ENCODE measurements at places on chromosomes 6 and 20. TPM values are rescaled to one million over a fixed set of nuclear protein-coding genes. Genes with fewer than 3 reads are reported as not detected.
A peak's percentile ranks its signal among the peaks of the same experiment; 100 is the strongest.

GRCh38 chr6:71321314-71321713 lies 32.7 kb downstream of the OGFRL1 start:
- no peak for DNase-seq

DNA sequence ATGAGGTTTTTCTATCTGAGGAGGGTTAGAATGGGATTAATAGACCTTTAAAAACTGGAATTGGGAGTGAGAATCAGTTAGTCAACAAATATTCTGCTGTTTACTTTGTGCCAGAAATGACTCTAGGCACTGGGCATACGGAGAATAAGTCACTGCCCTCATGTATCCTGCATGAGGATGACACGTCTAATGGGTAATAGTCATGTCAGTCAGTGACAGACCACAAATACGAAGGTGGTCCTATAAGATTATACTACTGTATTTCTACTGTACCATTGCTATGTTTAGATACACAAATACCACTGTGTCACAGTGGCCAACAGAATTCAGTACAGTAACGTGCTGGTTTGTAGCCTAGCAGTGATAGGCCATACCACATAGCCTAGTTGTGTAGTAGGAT lies 30.7 kb downstream of the ZFAND3 start:
- no peak for DNase-seq

DNA sequence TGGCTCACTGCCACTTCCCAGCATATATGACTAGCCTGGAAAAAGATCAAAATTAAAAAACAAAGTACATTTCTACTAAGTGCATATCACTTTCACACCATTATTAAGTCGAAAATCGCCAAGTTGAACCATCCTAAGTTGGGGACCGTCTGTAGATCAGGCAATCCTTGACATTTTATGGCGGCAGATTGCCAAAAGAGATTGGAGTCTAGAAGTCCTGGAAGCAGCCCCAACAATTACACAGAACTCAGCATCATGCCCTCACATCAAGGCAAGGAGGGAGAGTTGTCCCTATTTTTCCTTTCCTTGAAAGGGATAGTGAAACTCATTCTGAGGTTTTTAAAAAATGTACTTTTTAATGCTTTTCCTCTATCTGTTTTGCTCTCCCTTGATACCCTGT lies 30.7 kb downstream of the SLC22A3 start:
- no peak for DNase-seq

- DNase-seq = no peak
Measured at GRCh38 chr6:119965008-119965407, 615.4 kb upstream of the MAN1A1 start.

GRCh38 chr6:3410385-3411360 lies 46.2 kb downstream of the SLC22A23 start:
- peak; percentile 30 for DNase-seq

DNA sequence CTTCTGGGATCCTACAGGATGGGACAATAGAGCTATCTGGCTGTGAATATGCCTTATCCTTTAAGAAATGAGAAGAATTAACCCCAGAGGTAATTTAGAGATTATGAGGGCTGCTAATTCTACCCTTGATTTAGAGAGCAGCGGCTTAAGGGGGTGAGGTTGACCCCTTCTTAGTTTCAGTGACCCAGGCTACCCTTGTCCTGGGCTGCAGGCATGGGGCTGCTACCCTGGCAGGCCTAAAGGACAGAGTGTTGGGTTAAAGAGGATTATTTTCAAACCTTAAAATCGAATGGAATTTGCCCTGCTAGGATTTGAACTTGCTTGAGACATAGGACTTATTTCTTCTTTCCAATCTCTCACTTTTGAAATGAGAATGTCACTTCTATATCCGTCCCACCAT lies 1343.4 kb downstream of the HACE1 start:
- no peak for DNase-seq

The COL11A2 gene
- 0.94 TPM for total RNA-seq

The ME1 gene
- 1.4 TPM for total RNA-seq

- DNase-seq = no peak
Measured at GRCh38 chr6:142850679-142851423, 94.1 kb downstream of the HIVEP2 start.

The BPI gene
- total RNA-seq = not detected

The RIMS4 gene
- total RNA-seq = 77.5 TPM

The LRRC73 gene
- 2.7 TPM for total RNA-seq

- DNase-seq = no peak
Measured at GRCh38 chr6:135162678-135163439, 18.2 kb upstream of the MYB start.

- no peak for DNase-seq
Measured at GRCh38 chr6:24910331-24910960, 25.3 kb downstream of the RIPOR2 start.

The SULF2 gene
- total RNA-seq = 9.4 TPM

The IP6K3 gene
- not detected for total RNA-seq

- no peak for DNase-seq
Measured at GRCh38 chr6:28914941-28915340, 8.8 kb downstream of the TRIM27 start.

- no peak for DNase-seq
Measured at GRCh38 chr6:31354864-31355582, 2.0 kb downstream of the HLA-B start.

- no peak for DNase-seq
Measured at GRCh38 chr6:130620338-130620781, 206.8 kb upstream of the SMLR1 start.

The LY6G6D gene
- not detected for total RNA-seq

The CTCFL gene
- not detected for total RNA-seq

- DNase-seq = no peak
Measured at GRCh38 chr6:104705095-104705707, 154.5 kb downstream of the HACE1 start.

DNA sequence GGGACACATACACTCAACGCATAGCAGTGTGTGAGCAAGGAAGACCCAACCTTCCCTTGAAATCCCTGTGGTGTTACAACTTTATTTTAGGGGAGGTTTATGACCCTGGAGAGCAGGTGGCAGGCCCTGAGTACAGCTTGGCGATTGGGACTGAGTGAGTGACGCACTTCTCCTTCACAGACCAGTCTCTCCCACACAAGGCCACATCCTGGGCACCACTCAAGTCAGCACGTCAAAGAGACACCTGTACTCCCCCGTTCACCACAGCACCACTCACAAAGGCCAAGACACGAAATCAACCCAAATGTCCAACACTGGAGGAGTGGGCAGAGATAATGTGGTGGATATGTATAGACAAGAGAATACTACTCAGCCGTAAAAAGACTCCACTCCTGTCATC lies 57.0 kb upstream of the FRMD1 start:
- DNase-seq = no peak

GRCh38 chr6:144133225-144133821 lies 17.0 kb upstream of the STX11 start:
- DNase-seq = no peak

The CD40 gene
- 0.62 TPM for total RNA-seq

The CYP21A2 gene
- total RNA-seq = not detected

DNA sequence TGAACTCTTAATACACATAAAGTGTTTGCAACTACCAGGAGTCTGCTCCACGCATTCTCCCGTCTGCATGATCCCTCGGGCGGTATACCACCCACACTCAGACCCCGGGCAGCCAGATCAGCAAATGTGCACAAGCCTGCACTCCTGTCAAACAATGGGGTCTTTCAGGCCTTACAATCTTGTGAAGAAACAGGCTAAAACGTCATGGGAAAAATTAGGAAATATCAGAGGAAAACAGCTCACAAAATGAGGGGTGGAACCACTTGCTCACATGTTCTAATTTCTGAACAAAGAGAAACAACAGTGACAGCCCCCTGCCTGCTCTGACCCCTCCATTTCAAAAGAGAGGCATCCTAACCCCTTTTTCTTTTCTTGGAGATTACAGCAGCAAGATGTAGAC lies 69.4 kb downstream of the BACH2 start:
- DNase-seq = no peak

- no peak for DNase-seq
Measured at GRCh38 chr6:71248306-71248765, 40.3 kb upstream of the OGFRL1 start.

The HIVEP2 gene
- 114 TPM for total RNA-seq

DNA sequence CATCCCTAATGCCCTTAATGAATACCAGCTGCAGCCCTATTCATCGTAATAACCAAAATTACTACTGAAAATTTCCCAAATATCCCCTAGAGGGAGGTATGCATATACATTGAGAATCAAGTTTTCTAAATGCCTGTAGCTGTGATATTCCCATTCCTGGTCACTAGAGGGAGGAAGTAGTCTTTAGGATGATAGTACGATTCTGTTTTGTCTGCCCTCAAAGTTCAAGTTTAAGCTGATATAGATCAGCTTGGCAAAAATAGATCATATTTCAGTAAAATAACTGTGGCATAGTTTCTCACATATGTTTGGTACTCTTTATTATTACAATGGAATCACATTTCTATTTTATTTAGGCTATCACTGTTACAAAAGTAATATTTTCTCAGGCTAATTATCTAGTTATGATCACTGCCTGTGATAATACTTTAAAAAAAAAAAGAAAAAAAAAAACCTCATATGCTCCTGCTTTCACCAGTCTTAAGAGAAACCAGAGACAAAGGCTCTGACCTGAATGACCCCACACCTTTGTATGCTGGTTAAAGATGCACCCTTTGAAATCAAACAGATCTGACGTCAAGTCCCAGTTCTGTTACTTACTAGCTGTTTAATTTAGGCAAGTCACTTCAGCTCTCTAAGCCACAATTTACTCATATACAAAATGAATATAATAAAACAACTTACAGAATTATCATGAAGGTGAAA lies 11.0 kb downstream of the TSPYL1 start:
- DNase-seq = no peak

The RRAGD gene
- total RNA-seq = 99.2 TPM

The PAX1 gene
- under 0.01 TPM for total RNA-seq

- DNase-seq = no peak
Measured at GRCh38 chr6:72588155-72588554, 33.7 kb upstream of the KCNQ5 start.

DNA sequence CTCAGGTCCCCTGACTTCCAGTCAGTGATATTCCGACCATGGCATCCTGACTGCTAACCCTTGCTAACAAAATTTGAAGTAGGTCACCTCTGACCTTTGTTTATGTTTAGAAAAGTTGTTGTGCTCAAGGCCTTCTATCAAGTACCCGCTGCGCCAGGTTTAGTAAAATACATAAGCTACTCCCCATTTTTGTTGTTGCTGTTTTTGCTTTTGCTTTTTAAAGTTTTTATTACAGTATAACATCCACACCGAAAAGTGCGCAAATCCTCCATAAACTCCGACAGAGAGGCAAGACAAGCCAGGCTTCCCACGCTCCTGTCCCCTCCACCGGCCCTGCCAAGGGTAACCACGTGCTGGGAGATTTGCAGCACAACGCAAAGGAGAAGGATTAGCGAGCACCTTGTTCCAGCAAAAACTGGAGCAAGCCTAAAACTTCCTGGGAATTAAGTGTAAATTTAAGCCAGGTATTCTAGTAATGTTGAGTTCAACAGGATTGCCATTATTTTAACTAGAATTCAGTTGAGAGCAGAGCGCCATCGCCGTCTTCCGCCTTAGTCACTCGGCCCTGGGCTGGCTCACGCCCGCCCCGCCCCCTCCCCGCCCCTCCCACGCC lies 17.8 kb upstream of the HMGN4 start:
- DNase-seq = no peak

- DNase-seq = no peak
Measured at GRCh38 chr6:85594197-85594930, 706 bp upstream of the SNX14 start.

The BPIFB1 gene
- total RNA-seq = not detected

DNA sequence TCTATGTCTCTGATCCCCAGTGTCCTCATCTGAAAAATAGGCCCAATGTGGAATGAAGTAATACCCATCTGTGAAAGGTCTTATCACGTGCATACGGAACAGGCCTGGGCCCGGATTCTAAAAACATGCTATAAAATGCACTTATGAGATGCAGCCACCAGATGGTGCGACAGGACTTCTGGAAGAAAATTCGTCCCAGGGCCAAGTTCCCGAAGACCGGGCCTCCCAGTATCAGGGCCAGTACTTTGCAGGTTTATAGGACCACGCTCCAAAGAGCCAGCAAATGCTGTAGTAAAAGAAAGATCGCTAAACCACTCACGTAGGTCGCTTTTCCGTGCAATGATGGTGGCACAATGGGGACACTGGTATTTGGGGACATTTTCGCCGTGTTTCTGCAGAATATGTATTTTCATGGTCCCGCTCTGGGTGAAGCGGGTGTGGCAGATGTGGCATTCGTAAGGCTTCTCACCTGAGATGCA lies 10.6 kb downstream of the CTCFL start:
- DNase-seq = no peak

All from occipital lobe (tissue), 3 donors.